ENCODE measurements at places on chromosomes 4 and X.

DNA sequence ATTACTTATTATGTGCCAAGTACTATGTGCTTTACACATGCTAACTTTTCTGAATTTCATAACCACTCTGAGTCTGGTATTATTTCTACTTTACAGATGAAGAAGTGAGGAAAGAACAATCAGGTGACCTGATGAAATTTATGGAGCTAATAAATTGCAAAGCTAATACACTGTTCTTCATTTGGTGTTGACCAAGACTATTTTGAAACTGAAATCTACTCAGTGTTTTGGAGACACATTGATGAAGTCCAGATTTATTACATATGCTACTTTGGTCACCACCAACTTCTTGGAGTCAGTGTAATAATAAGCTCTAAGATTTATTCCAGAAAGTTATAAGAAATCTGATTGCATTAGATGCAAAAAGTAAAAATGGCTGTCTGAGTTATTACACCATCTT, 637.9 kb downstream of the FAT4 start:
- DNase-seq, result no peak

DNA sequence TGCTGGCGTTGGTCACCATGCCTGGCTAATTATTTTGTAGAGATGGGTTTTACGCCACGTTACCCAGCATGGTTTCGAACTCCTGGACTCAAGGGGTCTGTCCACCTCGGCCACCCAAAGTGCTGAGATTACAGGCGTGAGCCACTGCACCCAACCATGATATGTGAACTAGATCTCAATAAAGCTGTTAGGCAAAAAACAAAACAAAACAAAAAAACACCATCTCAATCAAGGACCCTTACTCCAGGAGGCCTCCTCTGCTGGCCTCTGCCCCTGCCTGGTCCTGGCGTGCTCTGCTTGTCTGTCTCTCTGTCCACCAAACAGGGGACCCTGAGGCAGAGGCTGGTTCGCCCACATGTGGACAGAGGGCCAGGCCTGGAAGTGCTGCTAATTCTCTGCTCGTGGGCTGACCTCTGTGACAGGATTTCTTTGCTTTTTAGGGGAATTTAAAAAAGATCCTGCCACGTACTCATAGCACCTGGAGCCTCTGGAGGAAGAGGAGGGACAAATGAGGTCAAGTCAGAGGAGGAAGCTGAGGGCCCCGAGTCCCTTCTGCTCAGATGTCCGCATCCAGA, 32.7 kb upstream of the WFS1 start:
- DNase-seq, result no peak

GRCh38 chr4:10129196-10130177, 12.9 kb upstream of the WDR1 start:
- no peak for DNase-seq

DNA sequence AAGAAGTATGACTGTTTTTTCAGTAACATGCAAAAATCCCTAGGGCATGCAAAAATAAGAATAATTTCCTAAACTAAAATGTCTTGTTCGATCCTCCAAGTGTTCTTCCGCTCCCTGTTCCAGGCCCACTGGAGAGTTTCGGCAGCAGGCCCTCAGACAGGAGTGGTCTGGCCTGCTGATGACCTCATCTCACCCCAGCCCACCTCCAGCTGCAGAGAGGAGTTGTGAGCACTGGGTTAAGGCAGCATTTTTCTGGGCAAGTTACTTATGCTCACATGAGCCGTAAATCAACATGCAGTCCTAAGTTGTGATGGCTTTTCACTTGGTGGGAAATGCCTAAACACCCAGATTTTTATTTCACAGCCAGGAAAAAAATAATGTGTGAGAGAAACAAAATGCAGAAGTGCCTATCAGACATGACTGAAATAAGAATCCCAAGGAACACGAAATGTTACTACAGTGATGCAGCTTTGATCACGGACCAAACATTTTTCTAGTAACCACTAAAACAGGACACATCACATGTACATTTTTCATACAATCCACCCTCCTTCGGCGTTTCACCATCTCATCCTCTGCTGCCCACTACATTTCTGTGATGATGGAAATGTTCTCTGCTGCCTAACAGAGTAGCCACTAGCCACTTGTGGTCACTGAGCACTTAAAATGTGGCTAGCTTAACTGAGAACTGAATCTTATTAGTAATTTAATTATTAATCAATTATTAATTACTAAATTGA, 153.3 kb upstream of the TBL1X start:
- DNase-seq, result no peak

DNA sequence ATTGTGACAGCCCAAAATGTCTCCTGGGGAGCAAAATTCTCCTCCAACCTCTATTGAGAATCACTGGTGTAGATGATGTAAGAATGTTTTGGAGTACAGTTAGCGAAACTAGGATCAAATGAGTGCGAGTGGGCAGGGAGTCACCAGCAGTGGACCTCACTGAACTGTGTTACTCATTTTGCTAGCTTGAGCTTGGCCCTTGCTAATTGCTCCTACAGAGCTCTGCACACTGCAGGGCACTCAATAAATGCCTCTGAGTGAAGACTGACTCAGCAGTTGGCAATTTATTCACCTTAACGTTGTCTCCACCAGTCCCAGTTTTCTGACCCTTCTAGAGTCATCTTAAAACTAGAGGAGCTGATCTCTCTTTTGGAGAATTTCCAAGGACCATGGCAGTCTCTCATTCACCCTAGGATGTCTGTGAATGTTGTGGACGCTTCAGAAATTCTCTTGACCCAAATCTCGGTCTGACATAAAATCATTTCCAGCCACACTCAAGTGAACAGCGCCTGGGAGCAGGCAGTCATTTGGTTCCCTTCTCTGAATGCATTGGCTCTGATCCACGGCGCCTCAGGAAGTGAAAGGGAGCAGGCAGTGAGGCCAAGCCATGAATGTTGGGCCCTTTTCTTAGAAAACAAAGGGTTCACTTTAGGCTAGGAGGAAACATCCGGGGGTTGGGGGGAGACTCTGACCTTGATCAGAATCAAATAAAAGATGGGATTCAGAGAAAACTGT, 148.1 kb downstream of the NWD2 start:
- DNase-seq, result no peak

DNA sequence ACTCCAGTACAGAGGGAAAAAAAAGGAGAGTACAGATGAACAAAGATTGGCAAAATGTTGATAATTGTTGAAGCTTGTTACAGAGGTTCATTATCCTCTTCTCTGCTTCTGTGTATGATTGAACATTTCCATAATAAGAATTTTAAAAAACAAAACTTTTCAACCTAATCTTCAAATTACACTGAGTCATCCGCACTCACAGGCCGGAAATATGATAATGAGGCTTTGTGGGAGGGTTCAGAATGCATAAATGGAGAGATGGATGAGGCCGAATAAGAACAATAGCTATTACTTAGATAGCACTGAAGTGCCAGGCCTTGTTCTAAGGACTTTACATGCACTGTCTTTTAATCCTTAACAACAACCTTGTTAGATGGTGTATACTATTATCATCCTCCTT, 4.6 kb upstream of the ERCC6L start:
- no peak for DNase-seq

DNA sequence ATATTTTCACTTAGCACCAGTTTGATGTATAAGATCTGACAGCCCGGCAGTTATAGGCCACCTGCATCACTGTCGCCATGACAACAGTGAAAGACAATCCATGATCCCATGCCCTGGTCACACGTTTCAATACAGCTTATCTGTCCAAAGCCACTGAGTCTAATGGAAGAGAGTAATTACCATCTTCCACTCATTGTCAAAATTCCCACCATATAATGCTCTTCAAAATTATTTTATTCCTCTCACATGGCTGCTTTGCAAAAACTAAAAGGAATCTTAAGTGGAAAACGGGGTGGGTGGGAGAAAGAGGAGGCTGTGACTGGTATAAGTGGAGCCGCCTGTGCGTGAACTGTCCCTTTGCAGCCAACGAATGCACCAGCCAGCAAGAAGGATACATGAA, 44.2 kb downstream of the MAML3 start:
- DNase-seq, result no peak

DNA sequence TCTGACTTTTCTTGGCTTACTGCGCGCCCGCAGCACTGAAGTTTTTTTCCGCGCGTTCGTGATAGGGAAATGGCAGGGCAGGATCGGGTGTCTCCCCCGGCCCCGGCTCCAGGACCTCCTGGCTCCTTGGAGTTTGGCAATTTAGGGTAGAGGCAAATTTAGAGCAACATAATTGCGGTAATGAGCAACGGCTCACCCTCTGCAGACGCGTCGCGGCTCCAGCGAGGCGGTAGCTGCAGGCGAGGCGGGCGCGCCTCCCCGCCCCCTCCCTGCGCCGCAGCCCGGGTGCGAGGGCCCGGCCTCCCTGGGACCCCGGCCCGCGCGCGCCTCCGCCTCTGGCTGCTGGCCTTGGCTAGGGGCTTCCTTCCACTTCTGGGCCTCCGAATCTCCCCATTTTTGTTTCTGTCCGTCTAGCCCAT, 6.2 kb downstream of the MSX1 start:
- no peak for DNase-seq

- no peak for DNase-seq
Measured at GRCh38 chr4:1831331-1831730, 24.6 kb downstream of the LETM1 start.

DNA sequence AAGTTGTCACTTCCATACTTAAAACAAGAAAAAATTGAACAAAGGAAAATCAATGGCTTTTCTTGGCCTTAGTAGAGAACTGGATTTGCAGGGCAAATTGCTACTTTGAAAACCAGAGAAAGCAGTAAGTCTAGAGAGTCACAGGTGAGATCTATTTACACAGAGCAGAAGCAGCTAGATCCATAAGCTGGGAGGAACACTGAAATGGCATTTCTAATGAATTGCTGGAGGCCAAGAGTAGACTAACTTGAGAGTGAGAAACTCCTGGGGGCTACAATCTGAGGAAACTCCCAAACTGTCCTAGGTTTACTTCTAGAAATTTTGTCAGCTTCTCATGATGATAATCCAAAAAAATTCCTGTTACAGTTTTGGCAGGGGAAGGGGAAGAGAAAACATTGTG, 133.3 kb downstream of the SPCS3 start:
- no peak for DNase-seq

GRCh38 chrX:64184396-64184795, 21.1 kb downstream of the AMER1 start:
- DNase-seq, result no peak

GRCh38 chr4:45036677-45037076, 310.3 kb upstream of the GNPDA2 start:
- no peak for DNase-seq

DNA sequence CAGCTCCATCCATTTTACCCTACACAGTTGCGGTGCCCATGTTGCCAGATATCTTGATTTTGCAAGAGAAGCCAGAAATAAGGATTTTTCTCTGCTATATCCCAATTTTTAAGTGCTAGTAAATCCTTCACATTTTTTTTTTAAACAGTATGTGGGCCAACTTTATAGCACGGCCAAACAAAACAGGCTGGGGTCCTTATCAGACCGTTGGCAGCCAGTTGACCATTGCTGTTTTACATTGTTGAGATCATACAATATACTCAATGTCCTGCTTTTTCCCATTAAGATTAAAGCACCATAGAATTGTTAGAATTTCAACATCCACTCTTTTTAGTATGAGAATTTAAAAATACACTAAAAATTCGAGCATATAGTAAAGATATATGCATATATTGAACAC, 150.9 kb downstream of the SPCS3 start:
- DNase-seq, result no peak

GRCh38 chr4:183337349-183337748, 15.1 kb upstream of the CLDN24 start:
- DNase-seq, result no peak

DNA sequence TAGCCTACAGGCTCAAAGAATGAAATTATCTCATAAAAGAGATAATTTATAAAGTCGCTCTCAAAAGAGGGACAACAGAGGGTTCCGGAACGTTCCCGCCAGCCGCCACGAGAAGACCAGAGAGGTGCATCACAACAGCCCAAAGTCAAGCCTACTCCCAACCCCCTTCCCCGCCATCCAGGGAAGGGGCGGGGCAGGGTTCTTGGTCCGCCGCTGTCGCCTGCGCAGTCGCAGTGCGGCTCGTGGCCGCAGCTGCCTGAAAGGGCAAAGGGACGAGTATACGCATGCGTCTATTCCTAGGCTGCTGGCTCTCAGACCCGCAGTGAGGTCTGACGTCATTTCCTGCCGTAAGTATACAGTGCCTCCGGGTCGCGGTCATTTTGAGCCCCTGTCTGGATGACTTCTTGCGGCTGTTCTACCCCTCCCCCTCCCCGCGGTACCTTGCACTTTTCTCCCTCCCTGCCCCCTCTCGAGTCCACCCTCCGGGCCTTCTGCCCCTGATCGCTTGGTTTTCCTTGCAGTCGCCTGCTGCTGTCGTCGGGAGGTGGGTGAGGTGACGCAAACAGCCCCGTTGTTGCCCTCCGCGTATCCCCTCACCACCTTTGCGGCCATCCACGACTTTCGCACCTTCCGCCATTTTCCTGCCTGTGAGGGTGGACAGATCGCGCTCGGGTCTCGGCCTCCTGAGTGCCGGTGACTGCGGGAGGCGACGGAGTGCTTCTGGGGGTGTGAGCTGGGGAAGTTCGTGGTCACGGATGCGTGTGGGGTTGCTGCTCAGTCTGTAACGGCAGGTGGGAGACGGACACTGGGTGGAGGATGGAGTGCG, at the start of gene OCIAD1:
TSS of gene OCIAD1 (plus strand) at position 383 of the 826 bp plus-strand sequence. CDS start 1,537 bp downstream, outside the sequence.
- DNase-seq, result peak; percentile 94

DNA sequence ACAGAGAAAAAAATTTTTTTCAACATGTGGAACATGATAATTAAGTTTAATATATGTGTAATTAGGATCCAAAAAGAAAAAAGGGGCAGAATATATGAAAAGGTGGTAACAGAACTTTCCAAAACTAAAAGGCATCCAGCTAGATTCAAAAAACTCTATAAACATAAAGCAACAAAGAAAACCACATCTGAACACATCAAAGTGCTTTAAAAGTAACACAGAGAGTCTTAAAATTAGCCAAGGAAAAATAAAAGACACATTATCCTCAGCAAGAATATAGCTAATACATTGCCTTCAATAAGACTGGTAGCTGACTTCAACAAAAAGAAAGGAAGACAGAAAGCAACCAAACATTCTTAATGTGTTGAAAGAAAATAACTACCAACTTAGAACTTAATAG, 8.2 kb downstream of the CLOCK start:
- no peak for DNase-seq

- DNase-seq, result no peak
Measured at GRCh38 chrX:115562480-115562847, 1.5 kb downstream of the PLS3 start.

- no peak for DNase-seq
Measured at GRCh38 chr4:118033148-118034052, 886 bp upstream of the NDST3 start.

DNA sequence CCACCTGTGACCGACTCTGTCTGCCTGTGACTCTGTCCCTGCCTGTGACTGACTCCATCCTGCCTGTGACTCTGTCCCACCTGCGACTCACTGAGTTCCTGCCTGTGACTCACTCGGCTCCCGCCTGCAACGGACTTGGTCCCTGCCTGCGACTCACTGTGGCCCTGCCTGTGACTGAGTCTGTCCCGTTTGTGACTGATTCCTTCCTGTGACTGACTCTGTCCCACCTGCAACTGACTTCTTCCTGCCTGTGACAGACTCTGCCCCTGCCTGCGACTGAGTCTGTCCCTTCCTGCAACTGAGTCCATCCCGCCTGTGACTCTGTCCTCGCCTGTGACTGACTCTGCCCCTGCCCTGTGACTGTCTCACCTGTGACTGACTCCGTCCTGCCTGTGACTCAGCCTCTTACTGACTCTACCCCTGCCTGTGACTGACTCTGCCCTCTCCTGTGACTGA, 9.6 kb upstream of the UVSSA start:
- peak; percentile 56 for DNase-seq
